GM18507 (cell line): ENCODE measurements at places on chromosomes 7 and 10.

DNA sequence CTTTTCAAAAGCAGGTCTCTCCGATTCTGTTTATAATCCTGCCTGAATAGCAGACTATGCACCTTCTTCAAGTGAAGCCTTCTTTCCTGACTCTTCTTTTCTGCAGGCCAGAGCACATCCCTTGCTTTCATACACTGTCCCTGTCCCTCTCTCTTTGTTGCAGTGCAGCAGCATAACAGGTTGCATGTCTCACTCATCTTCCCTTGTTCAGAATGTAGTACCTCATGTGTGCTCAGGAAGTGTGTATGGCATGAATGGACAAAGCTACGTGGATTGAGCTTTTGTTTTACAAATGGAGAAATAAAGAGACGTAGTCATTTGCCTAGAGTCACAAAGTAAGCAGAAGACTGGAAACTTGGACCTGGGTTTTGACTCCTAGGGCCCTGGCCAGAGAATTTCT is 68.0 kb downstream of the PTPRZ1 start:
- DNase-seq = no peak

- DNase-seq = no peak
These were observed 47.5 kb downstream of the INHBA start for GRCh38 chr7:41655426-41655825.

DNA sequence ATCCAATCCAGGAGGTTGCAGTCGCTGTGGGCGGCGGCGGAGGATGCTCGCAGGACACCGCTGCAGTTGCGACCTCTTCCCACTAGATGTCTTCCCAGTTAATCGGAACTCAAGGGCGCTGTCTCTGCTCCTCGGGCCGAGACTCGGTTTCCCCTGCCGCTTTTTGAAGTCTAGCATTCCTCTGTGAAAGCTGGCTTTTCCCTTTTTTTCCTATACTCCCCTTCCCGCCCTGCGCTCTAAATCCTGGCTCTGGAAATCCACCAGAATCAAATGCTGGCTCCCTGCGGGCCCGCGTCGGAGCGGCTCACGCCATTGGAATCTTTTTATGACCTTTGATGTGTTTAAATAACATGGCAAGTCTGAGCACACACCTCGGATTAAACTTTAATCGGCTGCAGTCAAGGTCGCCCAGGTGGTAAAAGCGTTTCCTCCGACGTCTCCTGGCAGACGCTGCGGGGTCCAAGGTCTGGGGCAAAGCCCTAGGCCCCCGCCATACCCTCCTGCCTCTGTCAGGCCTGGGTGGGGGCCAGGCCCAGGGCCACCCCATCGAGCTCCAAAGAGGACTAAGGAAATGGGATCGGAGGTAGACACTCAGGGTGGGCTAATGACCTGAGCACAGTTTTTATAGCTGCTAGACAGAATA is 10.7 kb upstream of the HOXA13 start:
- peak; percentile 38 for DNase-seq

GRCh38 chr10:6101181-6101580 is 12.3 kb downstream of the RBM17 start:
- no peak for DNase-seq

DNA sequence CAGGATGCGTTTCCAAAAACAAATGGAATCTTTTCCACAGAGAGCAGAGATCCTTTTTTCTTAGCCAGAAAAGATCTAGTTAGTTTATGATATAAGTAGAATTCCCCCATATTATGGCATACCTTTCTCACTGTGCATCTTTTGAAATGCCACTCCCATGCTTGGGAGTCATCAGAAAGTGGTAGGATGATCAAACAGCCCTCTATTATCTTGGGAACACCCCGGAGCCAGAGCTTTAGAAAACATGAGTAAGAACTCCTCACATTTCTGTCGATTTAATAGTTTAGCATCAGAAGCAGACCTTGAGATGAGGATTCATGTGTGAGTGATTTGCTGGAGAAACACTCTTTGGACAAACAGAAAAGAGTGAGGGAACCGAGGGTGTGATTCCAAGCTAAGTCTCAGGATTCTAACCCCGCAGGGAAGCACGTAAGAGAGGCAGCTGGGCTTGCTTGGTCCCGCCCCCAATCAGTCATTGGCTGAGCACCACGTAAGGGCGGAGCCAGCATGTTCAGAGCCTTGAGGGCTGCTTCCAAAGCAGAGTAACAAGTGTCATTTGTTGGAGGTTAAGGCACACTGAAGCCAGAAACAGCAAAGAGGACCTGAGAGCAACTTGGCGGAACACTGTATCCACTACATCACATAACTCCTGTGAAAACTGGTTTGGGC is 43.7 kb upstream of the NXPH1 start:
- no peak for DNase-seq
